ENCODE measurements at places on chromosomes 4 and X.

- no peak for DNase-seq
Measured at GRCh38 chr4:80875642-80876041, 154.9 kb upstream of the BMP3 start.

GRCh38 chr4:183589461-183590099 is 69.4 kb downstream of the RWDD4 start:
- DNase-seq: no peak

- DNase-seq: no peak
Measured at GRCh38 chrX:8235026-8235425, 64.0 kb upstream of the VCX2 start.

DNA sequence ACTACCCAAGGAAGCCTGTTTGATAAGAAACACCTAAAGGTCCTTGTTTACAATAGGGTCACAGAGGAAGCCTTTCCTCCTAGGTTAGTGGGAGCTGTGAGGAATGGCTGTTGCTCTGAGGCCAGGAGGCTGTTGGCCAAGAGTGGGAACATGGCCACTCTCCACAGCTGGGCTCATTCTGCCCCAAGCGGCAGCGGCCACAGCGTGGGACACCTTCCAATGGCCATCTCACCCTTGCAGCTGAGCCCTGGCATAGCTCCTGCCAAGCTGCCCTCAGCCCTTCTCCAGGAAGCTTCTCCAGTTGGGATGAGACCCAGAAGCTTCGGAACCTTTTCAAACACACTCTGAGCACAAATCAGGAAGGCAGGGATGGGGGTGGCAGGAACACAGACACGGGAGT is 111.8 kb upstream of the MAP3K15 start:
- DNase-seq: no peak

DNA sequence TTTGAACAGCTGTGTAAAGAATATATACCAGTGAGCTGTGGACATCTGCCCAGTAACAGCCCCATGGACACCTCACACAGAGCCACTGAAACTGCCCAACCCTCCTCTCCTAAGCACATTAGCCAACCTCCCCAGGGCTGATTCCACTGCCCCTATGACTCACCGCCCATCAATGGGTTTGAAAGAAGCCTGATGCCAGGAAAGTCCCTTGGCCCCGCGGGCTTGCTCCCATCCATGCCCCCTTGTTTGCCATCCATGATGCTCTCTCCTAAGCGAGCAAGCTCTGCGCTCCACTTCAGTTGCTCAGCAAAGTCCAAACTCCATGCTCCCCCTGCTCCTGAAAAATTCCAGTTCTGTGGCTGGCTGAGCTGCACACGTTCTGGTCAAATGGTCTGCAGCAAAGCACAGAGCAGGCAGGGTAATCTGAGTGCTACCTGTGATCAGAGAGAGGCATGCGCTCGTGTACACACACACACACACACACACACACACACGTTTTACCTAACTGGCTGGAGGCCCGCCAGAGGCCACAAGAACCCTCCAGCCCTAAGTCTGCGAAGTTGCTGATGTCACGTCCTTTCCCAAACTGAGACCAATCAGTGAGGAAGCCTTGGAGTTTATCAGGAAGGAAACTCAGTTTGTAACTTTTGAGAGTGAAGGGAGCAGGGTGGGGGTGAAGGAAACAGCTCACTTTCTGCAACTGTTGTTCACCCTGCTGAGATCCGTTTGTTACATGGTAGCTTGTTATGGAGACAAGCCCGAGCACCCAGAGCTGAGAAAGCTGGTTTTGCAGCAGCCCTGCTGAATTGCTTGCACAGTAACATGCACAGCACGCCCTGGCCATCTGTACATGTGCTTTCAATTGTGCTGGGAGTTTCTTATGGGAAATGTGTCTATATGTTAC is at the start of gene ASB9:
Gene ASB9 (minus strand): TSS at position 466 of the 904 bp plus-strand sequence. CDS start 209 bp downstream, at position 257.
- DNase-seq: no peak

DNA sequence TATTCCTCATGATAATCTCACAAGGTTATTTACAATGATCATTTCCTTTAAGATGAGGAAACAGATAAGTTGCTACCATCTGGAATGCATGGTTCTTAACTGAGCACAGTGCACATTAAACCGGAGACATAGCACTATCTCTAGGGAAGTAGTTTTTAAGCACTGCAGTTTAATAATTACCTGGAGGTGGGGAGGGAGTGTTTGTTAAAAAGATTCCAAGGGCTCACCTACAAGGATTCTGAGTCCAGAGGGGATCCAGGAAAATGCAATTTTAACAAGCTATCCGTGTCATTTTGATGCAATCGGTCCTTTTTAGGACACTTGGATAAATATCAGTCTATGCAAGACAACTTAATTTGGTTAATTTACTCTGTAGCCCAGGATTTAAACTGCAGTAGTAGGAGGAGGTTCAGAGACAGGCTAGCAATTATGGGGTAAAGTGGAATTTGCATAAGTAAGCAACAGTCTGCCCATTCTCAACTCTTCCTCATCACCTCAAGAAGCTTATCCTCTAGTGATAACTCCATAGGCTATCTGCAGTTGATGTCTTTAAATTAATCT is 2.8 kb upstream of the PDLIM5 start:
- DNase-seq: no peak

DNA sequence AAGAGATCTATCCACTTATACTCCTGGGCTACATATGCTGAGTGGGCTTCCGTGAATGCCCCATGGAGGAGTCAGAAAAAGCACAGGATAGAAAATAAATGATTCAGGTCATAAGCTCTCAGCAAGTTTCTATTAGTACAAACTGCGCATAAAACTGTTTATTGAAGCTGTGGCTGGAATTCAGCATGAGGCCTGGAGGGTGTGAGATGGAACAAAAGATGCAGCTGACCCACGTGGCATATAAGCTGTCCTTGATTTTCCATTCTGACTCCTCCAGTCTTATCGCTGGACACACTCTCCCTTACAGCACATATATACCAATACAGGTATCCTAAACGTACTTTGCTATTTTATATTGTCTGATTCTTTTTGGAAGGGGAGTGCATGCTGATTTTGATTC is 17.9 kb downstream of the GRXCR1 start:
- no peak for DNase-seq

- DNase-seq: no peak
Measured at GRCh38 chr4:152458801-152459302, 77.0 kb downstream of the FBXW7 start.

DNA sequence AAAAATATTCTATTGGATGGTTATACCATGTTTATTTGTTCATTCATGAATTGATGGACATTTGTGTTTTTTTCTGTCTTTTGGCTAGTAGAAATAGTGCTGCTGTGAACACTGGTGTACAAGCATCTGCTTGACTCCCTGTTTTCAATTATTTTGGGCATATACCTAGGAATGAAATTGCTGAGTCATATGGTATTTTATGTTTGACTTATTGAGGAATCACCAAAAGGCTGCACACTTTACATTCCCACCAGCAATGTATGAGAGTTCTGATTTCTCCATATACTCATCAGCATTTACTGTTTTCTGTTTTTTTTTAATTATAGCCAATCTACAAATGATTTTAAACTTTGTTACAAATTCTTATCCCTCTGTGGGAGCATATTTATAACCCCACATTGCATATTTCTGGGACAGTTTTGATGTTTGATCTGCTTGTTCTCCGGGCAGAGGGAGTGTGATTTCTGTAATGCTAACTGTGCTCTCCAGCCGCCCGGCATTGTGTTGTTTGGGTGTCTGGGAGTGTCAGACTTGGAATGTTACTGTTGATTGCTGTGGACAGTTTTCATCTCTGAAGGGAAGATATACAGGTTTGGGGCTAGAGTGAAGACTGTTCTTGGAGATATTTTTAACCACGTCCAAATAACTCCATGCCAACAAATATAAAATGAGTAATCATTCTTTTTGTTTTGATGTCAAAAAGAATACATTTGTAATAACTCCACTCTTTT is 60.5 kb upstream of the PGRMC2 start:
- no peak for DNase-seq

DNA sequence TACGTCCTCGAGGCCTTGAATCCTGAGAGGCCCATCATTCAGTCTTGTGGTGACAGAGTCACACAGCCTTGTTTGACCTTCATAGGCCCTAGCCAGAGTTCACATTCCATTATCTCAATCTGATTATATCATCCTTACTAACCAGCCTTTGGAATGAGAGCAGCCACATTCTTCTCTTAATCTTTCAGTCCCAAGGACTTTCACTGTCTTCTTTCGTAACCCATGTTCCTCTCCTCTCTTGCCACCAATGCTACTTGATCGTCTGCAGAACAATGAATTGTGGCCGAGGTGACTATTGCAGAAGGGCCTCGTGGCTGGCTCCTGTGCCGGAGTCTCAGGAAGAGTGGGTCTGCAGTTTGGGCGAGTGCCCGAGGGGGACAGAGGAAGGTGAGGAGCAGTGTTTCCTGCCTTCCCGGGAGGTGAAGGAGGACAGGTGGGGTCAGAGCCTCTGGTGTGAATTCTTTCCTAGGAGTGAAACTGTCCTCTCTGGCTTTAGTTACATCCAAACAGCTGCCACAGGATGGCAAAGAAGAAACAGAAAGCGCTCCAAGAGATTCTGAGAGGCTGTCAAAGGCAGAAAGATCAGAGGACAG is 94.6 kb downstream of the LIMCH1 start:
- DNase-seq: no peak

- DNase-seq: no peak
Measured at GRCh38 chrX:66918511-66918910, 279.6 kb upstream of the EDA2R start.

DNA sequence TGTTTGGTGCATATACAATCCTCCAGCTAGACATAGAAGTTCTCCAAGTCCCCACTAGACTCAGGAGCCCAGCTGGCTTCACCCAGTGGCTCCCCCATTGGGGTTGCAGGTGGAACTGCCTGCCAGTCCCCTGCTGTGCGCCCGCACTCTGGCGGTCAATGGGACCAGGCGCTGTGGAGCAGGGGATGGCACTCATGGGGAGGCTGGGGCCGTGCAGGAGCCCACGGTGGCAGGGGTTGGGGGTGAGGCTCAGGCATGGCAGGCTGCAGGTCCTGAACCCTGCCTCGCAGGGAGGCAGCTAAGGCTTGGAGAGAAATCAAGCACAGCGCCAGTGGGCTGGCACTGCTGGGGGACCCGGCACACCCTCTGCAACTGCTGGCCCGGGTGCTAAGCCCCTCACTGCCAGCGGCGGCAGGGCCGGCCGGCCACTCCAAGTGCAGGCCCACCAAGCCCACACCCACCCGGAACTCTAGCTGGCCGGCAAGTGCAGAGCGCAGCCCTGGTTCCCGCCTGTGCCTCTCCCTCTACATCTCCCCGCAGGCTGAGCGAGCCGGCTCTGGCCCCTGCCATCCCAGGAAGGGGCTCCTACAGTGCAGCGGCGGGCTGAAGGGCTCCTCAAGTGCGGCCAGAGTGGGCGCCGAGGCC is 12.7 kb upstream of the TMPRSS11D start:
- no peak for DNase-seq

DNA sequence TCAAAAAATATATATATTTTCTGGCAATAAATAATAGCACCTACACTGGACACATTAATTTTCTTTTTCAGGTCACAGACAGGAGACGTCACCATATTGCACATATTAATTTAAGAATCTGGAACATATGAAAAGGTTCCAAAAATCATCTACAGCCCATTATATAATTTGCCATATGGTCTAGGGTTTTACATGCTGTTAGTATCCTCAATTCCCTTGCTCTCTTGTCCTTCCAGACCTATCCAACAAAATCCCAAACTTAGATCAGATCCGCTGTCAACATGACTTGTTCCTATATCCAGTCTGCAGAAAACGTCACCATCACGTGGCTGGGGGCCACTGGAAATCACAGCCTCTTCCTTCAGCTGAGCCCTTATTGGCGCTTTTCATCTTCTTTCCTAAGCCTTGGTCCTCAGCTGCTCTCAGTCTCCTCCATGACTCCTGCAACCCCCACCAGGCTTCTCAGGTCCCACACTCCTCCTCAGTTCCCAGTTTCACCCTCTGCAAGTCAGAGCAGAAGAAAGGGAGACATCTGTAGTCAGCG is 192.0 kb upstream of the GATB start:
- DNase-seq: no peak

DNA sequence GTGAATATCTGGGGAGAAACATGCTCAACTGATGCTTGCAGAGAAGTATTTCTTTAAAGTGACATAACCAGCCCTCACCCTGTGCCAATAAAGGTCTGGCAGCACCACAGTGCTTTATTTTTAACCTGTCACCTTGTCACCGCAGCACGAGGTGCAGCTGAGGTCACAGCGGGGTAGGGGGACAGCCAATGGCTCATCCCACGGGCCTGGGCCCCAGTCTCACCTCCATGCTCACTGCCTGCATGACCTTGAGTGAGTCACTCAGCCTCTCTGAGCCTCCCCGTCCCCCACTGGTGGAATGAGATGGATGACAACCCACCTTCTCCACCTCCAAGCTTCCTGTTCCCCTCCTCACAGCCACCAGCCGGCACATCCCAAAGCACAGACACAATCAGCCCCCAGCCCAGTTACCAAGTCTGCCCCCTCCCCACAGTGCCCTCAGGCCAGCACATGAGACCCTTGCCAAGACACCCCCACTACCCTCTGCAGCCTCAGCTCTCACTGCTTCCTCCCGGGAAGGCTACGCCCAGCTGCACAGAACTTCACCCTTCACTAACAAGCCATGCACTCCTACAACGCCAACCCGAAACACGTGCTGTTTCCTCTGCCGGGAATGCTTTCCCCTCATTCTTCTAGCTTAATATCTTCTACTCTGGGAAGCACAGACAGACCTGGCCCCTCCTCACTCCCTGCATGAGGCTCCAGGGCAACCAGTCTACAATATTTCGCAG is 24.9 kb upstream of the MAN2B2 start:
- no peak for DNase-seq

- no peak for DNase-seq
Measured at GRCh38 chr4:70062000-70062399, 11.8 kb downstream of the HTN1 start.

DNA sequence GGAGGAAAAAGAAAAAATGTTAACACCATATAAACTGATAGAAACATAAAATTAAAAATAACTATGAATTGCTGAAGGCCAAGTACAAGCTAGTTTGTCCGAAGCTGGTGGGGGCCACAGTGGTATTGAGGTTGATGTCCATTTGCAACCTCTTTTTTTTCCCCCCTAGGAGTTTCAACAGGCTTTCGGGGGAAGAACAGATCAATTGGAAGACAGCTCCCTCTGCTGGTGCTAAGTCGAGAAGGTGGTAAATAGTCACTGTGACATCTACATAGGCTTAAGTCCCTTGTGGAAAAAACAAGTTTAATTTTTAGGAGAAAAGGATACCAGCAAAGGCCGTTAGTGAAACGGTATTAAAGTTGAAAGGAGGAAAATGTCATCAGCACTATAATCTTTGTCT is 115.7 kb upstream of the ZXDA start:
- peak; percentile 20 for DNase-seq
